ENCODE measurements at places on chromosomes 2 and 18. TPM values are rescaled to one million over a fixed set of nuclear protein-coding genes. Genes with fewer than 3 reads are reported as not detected.

Gene CLEC4F
- not detected for total RNA-seq

Gene UBXN2A
- 15.6 TPM for total RNA-seq

Gene ANAPC1
- total RNA-seq = 31.8 TPM

Gene DCDC2C
- not detected for total RNA-seq

Gene CPO
- total RNA-seq = not detected

Gene GRP
- not detected for total RNA-seq

Gene FAM237A
- not detected for total RNA-seq

Gene CTLA4
- not detected for total RNA-seq

Gene AMER3
- not detected for total RNA-seq

Gene SERPINB4
- not detected for total RNA-seq

Gene FKBP1B
- 10.1 TPM for total RNA-seq

Gene QPCT
- 19.4 TPM for total RNA-seq

Gene TMEM169
- total RNA-seq = 0.35 TPM

Gene METTL8
- 27.3 TPM for total RNA-seq

Gene C2orf80
- not detected for total RNA-seq

Gene IL1A
- not detected for total RNA-seq

Gene BCL11A
- total RNA-seq = not detected

Gene FSHR
- not detected for total RNA-seq

Gene ERFE
- 9.1 TPM for total RNA-seq

Gene MYO7B
- 0.19 TPM for total RNA-seq

Gene CROCC2
- not detected for total RNA-seq

Gene CRYBA2
- not detected for total RNA-seq

Gene TIGD1
- 4.6 TPM for total RNA-seq

Gene CSRNP3
- not detected for total RNA-seq

Gene ZSCAN30
- total RNA-seq = 1.2 TPM

Gene BUB1
- 32.9 TPM for total RNA-seq

Gene ADCY3
- total RNA-seq = 63.2 TPM

Gene SRD5A2
- not detected for total RNA-seq

Gene EFEMP1
- total RNA-seq = 40.4 TPM

Measured in A549 treated with ZK216348 at 1 μM for 4 hours (cell line).